ENCODE measurements at places on chromosomes 2 and 18.

DNA sequence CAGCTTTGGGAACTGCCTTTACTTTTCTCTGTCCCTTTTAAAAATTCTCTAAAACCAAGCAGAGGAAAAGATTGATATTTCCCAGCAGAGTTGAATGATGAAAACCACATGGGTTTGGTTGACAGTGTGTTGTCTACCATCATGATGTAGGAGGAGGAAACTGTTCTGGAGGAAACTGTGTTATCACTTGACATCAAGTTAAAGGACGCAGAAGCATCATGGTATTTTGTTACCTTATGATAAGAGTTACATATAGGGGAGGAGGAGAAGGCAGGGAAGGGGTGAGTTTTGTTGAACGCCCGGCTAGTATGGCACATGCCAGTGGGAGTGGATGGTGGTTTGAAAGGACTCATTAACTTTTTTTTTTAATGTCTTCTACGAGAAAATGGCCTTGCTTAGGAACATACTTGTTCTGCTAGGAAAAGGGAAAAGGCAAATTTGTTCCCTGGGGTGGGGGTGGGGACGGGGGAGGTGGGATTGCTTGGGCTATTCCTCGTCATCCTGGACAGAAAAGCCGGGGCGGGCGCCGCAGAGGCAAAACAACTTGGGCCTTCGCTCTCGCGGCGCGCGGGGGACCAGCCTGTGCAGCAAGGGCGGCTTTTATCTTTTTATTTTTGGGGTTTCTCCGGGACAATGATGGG, 766 bp downstream of the TMEM17 start:
- DNase-seq = no peak

DNA sequence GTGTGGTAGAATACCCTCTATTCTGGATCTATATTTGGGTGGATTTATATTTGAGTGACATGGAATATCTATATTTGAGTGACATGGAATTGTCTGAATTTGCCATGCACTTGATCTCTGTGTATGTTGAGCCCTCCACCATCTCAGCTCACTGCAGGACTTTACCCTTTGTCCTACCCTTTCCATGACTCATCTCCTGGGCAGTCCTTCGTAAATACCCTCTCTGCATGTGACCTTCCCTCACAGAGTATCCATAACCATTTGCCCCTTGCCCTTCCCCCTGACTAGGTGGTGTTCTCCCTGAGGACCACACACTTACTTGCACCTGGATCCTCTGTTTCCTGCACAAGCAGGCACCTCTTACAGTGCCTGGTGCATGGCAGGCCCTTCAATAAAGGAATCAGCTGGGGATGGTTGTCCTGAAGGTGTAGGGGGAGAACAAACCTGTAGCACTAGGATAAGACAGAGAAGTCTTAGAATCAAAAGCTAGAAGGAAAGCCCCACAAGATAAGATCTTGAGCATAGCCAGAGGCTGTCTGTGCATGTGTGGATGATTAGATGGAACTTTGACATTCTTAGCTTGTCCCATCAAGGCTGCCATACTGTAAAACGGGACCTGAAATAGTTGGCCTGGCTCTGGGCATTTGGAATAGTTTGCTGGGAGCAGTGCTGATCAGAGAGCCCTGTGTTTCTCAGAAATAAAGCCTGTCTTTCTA, 230.4 kb downstream of the FHOD3 start:
- no peak for DNase-seq

DNA sequence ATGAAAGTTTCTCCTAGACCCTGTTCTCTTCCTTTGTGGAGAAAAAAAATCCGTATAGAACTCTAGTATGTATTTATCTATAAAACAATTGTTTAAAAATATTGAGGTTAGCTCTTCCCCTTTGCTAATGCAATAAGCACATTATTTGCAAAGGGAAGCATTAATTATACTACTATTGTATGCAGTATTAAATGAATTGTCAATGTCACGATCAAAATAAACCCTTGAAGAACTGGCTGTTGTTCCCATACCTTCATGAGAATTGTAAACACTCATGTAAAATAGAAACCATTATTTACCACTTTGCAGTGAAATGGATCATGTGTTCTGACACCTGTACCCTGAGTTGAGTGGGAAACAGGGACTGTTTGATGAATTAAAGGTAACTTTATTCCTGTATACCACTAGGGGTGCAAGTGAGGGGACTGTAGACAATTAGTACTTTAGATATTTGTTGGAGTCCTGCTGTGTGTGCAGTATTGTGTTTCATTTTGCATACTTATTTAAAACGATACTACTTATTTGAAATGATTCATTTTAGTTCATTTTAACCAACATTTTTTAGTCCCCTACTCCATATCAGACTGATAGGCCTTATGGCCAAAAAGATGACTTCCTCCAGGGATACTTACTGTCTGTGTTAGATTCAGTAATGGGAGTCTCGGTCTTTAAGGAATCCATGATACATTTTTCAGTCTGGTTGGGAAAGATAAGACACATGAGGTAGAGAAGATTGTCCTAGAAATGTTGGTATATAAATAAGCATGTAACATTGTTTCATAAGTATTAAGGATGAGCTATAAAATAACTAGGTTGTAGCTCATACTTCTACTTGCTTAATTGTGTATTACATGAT, 7.9 kb downstream of the PKP4 start:
- DNase-seq = no peak

DNA sequence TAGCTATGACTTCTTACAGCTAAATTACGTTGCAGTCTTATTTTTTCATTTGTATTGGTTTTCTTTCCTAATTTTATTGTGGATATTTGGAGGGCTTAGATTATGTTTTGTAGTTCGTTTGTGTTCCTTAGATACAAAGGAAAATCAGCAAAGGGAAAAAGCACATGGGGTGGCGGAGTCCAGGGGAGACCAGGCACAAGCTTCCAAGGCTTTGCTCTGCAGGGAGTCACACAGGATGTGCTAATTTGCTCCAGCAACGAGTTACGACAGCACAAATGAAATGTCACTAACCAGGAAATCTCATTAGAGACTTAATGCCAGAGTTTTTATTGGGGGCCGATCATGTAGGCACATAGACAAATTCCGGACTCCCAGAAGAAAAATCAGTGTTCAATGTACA, 60.5 kb upstream of the CABYR start:
- no peak for DNase-seq

DNA sequence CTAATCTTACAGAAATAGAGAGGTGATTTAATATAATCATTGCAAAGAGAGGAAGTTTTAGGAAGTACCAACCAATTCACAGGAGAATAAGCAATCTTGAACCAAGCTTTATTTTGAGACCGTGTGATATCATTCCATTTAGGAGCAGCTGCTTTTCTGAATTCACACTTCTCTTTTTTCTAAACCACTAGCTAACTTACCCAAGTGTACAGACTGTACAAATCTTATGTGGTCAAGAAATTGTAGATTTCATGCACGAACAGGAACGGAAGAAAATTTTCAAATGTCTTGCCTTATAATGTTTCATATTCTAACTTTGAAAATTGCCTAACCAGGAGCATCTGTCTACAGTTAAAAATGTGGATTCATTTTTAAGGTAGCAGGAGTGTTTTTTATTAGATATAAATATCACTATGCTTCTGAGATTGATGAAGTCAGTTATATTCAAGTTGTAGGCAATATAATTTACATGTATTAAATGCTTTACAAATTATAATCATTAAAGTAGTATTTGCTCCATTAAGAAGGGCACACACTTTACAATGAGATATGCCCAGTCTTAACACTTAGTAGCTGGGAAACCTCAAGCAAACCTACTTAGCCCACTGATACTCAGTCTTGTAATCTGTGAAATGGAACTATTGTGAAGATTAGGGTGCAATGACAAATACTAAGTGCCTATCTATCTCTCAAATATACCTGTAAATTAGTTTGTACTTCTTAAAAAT, 302.2 kb upstream of the STON1 start:
- DNase-seq = peak; percentile 45

GRCh38 chr2:169670215-169670651, 24.0 kb downstream of the CFAP210 start:
- no peak for DNase-seq

- no peak for DNase-seq
Measured at GRCh38 chr2:69055688-69056470, 42.9 kb downstream of the ANTXR1 start.

DNA sequence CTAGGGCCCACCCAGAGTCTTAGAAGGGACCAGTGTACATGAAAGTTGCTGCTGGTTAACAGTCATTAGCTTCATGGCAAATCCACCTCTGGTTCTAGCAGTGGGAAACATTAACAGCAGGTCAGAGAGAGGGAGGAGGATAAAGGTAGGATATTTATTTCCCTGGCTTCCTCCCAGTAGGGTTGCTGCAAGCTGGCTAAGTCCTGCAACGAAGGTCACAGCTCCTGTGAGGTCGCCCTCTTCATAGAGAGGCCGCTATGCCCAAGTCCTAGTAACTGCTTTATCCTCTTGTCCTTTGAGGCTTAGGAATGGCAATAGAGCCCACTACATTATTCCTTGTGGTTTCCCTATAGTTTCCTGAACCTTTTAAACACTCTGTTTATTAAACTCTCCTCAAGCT, 84.0 kb upstream of the ACSL3 start:
- no peak for DNase-seq

DNA sequence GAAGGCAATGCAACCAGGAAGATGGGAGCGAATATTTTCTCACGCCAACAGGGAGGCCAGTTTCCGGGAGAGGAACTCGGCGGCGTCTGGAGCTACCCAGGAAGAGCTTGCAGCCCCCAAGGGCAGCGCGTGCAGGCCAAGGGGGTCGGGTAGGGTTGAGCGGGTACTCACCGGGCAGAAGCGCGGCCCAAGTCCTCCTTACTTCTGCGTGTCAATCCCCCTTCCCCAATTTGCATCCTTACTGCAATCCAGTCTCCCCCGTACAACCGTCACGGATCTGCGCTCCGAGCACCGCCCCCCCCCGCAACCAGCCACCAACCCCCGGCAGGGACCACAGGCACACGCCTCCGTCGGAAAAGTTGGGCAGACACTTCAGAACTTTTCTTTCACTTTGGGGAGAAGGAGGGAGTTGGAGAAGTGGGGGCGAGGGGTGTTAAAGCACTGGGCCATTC, 1.3 kb downstream of the ATP8B1 start:
- DNase-seq = no peak

DNA sequence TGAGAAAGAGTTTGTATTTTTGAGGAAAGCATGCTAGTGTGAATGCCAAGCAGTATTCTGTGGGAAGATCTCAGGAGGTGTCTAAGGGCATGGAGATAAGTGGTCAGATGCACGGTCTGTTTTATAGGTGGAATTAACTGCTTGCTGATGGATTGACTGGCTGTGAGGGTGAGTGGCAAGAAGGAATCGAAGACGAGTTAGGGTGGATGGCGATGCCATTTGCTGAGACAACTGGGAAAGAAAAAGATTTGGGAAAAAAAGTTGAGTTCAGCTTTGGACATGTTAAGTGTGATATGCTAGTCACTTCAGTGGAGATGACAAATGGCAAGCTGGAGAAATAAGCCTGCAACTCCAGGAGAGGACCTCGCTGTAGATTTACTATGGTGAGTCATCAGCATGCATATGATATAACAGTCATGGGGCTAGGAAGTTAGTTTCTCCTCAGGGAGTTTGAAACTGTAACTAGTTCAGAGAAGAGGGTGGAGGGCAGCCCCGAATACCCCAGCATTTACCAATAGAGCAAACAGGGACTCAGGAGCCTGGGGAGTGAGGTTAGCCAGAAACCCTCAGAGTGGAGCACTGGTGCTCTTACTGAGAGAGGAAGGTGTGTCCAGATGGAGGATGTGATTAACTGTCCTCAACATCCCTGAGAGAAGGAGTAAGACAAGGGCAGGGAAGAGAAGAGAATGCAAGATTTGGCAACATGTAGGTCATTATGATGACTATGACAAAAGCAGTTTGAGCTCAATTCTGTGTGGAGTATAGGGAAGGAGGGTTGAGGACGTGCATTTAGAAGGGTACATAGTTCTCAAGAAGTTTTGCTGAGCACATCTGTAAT, 2.0 kb upstream of the HK2 start:
- DNase-seq = no peak

DNA sequence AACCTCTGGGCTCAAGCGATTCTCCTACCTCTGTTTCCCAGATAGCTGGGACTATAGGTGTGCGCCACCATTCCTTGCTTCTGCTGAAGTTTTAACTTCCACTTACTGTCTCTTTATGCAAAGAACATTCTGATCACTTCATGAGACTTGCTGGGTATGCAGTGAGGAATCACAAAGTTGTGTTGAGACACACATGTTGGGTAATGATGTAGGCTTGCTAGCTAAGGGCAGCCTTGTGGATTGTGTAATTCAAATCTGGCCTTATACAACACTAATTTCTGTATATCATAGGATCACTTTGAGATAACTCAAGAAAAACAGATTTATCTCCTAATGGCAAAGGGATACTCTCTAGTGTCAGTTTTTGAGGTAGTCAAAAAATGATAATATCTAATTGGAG, 24.2 kb downstream of the XRCC5 start:
- no peak for DNase-seq

DNA sequence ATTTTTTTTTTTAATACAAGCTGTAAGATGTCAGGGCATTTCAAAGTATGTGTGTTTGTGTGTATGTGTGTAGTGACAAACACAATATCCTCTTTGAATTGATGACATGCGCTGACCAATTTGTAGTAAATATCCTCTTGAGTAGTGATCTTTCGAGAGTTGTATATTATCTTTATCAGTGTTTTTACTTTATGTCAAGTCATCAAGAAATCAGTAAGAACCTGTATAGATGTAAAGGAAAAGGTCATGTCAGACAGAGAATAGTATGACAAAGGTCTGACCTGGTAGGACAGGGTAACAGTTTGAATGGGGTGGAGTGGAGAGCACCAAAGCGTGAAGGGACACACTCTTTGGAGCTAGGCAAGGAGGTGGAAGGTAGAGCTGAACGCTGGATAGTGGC, 1931.4 kb upstream of the CELF4 start:
- no peak for DNase-seq

- DNase-seq = no peak
Measured at GRCh38 chr2:222673273-222673672, 1.8 kb downstream of the MOGAT1 start.

GRCh38 chr2:159516241-159516758, 100.0 kb downstream of the BAZ2B start:
- DNase-seq = peak; percentile 45

DNA sequence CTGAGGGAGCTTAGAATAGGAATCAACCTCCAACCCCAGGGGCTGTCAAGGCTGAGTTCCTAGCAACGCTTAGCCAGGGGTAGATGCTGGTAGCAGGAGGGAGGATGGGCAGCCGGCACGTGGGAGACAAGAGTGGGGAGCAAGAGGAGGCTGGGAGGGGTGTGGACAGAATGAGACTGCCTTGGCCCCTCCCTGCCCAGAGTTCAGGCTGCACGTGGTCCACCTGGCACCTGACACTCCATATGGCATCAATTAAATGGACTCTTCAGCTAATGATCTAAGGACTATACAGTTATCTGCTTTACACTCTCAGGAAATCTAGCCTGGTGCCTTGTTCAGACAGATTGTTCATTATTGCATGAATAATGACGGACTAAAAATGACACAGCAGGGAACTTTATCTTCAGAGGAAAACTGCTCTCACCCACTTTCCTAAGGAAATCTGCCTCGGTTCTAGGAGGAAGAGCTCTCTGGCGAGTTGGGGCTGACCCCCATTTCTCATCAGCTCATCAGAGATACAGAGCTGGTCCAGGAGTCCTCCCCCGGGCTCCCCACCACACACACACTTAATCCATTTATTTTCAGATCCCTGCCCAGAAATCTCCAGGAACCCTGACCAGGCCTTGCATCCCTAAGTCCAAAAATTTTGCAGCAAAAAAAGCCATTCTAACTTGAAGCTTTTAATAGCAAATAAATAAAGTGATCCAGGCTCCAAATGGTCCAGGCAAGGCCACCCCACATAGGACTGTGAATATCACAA, 102.1 kb upstream of the CDC42EP3 start:
- no peak for DNase-seq

GRCh38 chr2:29806461-29806860, 114.9 kb downstream of the ALK start:
- DNase-seq = no peak

Data from right lung (tissue), 10 donors.